DMS79 treated with DMSO at 0.1 percent for 48 hours (cell line): ENCODE measurements at places on chromosomes 7 and 10.

GRCh38 chr10:124557648-124558338 is 96.2 kb downstream of the LHPP start:
- no peak for DNase-seq

- DNase-seq = no peak
Observed at GRCh38 chr7:104137971-104138370, 69.8 kb downstream of the ORC5 start.

- no peak for DNase-seq
Observed at GRCh38 chr10:62336404-62336803, 37.8 kb upstream of the ZNF365 start.

GRCh38 chr7:99024066-99024465 is 119.8 kb downstream of the SMURF1 start:
- DNase-seq = no peak
